ENCODE measurements at places on chromosomes 2 and 18.

DNA sequence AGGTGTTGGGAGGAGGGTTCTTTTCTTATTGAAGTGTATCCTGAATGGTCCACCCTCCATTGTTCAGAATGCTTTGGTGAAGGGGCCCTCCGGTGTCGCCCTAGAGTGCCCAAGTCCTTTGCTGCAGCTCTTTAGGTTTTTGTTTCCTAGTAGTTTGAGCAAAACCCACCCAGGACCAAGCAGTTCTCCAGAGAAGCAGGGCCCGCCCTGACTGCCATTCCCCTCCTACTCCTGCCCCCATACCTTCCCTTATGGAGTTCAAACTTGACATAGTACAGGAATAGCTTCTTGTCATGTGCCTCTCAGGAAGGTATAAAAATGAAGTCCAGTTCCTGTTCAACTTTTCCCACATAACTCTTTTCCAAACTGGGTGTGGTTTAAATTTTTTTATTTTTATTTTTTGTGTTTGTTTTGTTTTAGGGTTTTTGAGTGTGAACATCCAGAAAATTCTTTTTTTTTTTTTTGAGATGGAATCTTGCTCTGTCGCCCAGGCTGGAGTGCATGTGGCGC is 5.6 kb downstream of the MERTK start:
- no peak for DNase-seq

DNA sequence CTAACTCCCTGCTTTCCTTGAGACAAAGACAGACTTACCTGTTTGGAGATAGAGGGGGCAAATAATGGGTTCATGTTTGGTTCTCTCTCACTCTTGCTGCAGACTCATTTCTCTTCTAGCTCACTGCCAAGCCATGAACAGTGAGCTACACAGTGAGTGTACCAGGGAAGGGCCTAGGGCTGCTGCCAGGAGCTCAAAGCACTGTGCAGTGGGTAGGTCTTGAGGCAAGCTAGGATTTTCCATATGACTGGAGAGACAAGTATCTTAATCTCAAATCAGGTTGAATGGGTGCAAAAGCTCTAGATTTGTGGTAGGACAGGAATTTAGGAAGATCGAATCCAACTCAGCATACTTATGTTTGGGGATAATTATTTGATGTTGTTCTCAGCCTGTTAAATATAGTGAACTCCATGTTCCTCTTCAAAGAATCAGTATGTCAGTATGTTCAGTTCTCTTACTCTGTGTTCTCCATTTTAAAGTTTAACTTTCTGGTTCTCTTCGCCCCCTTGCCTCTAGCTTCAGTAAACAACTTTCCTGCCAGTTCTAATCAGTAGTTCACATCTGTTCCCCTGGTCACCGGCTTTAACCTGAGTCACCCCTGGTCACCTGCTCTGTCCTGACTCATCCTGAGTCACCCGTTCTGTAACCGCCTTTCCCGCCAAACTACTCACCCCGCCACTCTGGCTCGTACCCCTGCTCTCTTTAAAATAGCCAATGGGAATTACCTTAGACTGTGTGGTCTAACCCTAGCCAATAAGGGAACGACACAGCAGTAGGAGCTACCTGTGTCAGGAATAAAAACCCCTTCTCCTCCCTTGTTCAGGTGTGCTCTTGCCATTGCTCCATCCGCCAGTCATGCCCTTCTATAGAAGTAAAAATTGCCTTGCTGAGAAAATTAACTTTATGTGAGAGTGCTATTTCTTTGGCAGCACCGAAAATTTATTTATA is 21.9 kb downstream of the SLC25A52 start:
- no peak for DNase-seq

DNA sequence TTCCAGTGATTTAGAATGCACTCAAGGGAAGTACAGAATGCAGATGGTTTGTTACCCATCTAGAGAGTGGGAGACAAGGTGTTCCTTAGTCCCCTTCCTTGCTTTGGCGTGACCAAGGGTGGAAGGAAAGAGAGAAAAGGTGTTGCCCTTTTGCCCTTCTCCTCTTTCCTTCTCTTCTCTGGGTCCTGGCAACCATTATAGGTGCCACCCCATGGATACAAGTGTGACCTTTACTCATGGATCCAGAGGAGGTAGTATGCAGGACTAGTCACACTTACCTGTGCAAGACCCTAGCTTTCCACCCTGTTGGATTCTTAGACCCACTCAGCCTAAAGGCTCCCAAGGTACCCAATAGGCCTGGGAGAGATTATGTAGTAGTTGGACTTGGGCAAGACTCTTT is 11.6 kb upstream of the RBFA start:
- DNase-seq: no peak

DNA sequence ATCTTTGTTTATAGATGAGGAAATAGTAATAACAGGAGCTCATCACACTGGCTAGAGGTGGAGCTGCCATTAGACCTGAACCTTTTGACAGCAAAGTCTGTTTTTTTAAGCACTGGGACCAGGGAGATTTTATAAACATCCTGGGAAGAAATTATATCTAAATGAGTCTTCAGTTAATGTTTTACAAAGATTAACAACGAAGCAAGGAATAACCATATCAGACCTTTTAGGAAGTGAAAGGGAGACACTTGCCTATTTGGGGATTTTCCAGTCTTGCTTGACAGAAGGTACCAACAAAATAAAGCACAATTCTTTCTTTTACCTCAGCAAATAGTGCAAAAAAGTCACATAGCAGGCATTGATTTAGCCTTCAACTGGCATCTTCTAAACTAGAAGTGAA is 777.0 kb downstream of the CPS1 start:
- DNase-seq: no peak

- no peak for DNase-seq
These were observed 75.3 kb downstream of the BABAM2 start for GRCh38 chr2:27965841-27966240.

DNA sequence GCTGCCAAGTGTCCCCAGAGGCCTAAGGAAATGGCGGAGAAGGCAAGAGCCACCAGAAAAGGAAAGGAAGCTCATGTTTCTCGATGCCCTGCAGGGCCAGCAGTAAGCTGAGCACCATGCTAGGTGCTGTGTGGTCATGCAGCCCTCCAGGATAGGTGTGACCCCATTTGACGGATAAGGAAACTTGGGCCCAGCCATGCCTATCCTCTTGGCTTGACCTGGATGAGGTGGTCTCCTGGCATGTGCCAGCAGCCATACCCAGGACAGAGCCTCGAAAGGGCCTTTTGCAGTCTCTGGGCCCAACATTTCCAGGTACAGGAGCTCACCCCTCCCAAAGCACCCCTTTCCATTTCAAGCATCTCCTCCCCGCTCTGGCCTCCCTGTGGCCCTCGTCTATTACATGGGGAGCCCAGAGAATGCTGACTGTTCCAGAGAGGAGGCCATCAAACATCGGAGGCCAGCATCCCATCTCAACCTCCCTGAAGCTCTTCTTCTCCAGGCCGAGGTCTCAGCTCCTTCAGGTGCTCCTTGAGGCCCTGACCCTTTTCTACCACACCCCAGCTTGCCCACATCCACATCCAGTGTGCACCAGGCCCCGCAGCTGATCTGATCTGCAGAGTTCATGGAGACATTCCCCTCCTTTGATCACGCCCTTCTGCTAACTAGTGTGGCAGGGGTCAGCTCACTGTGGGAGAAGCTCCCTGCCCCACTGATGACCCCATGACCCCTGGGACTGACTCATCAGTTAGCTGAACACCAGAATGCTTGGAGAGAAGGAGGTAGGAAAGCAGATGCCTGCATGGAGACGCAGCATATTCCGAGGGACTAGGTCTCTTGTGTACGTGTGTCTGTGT is 208.4 kb downstream of the TNS1 start:
- no peak for DNase-seq

GRCh38 chr2:113324684-113325160 is 46.0 kb upstream of the PAX8 start:
- peak; percentile 36 for DNase-seq

- DNase-seq: no peak
These were observed 585.1 kb downstream of the RNF144A start for GRCh38 chr2:7502336-7502735.

GRCh38 chr18:45059695-45060094 is 379.0 kb downstream of the SETBP1 start:
- DNase-seq: peak; percentile 40

DNA sequence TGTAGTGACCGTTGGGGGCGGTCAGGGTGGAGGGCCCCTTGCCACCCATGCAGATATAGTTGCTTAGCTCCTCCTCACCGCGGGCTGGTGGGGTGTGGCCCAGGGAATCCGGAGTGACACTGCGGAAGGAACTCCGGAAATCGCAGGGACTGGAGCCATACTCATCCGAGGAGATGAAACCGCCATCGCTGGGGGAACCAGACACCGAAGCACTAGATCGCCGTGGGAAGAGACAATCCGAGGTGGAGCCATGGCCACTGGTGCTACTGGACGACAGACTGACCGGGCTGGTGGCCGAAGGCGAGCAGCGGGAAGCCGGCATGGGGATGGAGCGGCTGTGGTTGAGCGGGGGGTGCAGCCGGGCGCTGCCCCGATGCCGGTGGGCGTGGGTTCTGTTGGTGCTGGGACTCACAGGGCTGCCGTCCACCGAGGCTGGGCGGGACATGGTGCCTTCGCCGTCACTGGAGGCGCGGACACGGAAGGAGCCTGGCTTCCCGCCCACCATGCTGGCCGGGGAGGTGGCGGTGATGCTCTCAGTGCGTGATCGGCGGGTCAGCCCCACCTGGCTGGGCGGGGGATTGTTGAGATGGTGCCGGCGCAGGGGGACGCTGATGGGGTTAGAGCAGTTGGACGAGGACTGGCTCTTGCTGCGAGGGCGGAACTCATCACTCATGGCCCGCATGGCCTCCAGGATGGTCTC is 2.2 kb downstream of the IRS1 start:
- no peak for DNase-seq

DNA sequence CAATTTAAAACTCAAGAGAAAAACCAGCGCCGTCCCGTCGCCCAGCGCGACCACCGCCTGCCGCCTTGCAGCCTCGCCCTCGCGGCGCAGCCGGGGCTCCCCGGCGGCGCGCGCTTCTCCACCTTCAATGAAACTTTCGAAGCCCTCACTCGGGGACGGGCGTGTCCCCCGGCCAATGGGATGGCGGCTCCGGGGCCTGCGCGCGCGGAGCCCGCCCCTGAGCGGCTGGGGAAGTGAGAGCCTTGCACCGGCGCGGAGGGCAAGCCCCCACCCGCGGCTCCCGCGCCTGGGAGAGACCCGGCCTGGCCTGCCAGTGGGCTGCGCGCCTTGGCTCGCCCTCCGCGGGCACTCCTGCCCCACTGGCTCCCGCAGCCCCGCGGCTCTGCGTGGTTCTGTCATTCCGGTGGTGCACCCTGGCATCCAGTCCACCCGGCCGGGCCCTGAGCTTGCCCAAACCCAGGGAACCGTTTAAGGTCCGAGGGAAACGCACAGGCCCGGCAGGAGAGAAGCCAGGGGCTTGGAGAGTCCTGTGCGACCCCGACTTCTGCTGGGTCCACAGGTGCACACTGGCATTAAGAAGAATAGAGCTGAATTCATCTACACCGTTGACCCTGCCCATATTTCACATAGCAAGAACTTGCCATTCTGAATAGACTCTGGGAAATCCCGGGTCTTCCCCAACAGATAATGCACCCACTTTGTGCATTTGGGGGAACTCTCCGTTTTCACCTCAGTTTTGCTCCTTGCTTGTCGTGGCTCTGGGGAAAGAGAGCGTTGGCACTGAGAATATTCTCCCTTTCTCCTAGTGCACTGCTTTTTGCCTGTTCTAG is at the start of gene PIEZO2:
Gene PIEZO2, minus strand, starts transcription at position 129 of the 830 bp plus-strand sequence. CDS start 981 bp downstream, outside the sequence.
- no peak for DNase-seq

DNA sequence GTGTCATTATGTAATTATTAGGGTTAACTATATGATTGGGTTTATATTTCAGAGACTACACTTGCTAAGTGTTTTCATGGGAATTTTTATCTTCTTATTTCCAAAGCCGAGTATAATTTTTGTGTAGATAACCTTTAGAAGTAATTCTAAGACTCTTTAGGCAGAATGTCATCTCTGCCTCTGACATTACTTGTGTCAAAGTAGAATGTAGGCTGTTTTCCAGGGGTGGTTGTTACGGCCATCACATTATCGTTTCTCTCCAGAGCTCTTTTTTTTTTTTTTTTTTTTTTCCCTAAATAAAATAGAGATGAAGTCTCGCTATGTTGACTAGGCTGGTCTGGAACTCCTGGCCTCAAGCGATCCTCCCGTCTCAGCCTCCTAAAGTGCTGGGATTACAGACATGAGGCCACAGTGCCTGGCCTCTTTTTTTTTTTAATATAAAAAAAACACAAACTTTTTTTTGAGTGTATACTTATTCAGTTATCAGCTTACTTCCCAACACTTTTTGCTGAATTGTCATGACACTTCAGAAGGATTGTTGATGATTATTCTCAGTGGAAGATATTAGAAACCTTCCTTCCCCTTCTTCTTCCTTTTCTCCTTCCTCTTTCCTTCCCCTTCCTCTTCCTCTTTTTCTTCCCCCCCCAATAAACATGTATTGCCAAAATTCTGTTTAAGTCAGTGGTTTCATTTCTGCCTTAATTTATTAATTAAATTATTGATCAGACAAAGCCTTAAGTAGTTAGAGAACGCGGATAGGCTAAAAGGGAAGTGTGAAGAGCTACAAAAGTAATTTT is 2.3 kb downstream of the PIKFYVE start:
- DNase-seq: no peak

All from fibroblast of the conjunctiva (primary cell).